Stimulated activated CD4-positive, alpha-beta T cell treated with anti-CD3 and anti-CD28 coated beads, Interleukin-4, amount 100 ng/mL, for 4 hours (primary cell): ENCODE measurements at places on chromosomes 7 and 10.

DNA sequence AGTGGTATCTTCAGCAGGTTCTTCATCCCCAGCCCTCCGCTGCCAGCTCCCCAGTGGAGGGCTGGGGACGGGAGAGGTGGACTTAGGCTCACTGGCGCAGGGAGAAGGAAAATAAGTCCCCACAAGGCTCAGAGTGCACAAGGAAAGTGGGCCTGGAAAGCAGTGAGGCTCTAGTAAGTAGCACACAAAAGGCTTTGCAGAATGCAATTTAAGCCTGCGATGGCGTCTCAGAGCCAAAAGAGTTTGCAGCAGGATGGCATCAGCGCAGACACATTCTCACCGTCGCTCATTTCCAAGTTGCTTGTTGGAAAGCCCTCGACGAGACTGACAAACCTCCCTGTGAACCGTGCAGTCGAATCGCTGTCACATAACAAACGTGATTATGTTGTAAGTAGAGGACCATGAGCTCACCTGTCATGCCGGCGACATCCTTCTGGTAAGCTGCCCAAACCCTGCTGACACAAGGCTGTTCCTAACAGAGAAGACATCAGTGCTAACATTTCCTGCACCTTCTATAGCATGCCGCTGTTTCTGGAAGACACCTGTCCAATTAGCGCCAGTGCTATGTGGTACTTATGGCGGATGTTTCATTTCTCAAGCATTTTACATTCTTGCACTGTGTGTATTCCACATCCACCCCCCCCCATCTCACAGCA, 98.3 kb upstream of the NPVF start:
- DNase-seq: no peak

DNA sequence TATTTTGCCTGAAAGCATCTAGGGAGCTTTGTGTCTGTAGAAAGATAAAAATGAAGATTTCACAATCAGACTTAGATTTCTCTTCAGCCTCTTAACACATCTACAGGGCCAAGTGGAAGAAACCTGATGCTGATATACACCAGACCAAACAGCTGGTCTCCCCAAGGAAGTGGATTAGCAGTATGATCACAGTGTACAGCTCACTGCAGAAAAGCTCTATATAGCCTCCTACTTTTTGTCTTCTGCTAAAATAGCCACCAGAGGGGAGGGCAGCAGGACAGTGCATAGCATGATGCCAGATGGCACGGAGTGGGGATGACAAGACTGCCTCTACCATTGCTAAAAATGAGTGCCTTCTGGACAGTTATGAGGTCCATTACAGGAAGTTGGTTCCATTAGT, 16.0 kb downstream of the FAM13C start:
- no peak for DNase-seq

GRCh38 chr10:88409236-88409635, 173.9 kb downstream of the RNLS start:
- no peak for DNase-seq

DNA sequence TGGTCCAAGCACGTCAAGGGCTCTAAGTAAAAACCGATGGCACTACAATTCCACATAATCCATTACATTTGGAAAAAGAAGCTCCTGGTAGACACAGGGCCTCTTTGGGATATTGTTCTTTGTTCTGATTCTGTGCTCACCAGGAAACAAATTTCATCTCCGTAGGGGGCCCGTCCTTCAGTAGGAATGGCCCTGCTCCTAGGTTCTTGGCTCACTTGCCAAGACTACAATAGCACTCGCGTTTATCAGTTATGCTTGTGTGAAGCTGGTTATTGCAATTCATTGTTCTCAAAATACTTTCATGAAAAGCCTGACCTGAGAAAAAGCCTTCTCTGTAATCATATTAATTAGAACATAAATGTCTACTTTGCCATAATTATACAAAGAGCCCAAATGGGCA, 10.3 kb upstream of the ZC3HAV1L start:
- no peak for DNase-seq

DNA sequence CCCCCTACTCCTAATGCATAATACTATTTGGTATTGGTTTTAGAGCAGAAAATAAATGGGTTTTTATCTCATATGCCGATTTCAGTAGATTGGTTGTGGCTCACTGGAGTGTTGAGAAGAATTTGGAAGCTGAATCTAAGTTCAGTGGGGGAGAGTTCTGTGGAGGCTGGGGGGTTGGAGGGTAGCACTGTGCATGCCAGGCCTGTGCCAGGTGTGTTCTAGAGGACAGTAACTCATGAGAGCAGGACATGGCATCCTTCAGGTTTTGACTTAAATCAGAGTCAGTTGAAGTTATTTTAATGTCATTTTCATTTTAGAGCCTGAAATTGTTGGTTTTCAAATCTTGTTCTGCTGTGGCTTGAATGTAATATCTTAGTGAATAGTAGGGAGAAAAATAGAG, 79.5 kb downstream of the EEPD1 start:
- DNase-seq: no peak

DNA sequence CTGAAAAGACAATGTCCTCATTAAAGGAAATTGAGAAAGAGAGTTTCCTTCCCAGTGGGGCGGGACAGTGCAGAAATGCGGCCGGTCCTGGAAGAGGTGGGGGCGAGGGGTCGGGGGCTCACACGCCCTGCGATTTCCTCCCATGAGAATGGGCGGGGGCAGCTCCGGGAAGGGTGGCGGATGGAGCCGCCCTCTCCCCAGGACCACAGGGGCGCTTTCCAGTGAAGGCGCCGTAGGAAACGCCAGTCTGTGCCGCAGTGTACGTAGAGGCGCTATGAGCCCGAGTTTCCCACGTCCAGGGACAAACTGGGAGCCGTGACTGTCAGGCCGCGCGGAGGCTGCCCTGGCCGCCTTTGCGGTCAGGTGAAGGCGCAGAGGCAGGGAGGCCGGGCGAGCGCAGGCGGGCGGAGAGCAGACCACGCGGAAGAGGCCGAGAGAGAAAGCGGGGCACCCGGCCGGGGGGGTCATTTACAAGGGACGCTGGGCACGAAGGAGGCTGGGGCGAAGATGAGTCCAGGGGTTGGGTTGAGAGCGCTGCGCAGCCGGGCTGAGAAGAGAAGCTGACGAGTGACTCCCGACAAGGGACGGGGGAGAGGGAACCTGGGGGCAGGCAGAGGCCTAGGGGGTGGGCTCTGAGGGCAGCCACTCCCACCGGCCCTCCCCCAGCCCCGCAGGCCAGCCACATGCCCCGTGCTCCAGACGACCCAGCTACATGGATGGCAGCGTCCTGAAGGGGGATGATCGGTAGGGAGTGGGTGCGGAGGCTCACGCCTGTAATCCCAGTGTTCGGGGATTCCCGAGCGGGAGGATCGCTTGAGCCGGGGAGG, 45.0 kb downstream of the ALOX5 start:
- peak; percentile 40 for DNase-seq

DNA sequence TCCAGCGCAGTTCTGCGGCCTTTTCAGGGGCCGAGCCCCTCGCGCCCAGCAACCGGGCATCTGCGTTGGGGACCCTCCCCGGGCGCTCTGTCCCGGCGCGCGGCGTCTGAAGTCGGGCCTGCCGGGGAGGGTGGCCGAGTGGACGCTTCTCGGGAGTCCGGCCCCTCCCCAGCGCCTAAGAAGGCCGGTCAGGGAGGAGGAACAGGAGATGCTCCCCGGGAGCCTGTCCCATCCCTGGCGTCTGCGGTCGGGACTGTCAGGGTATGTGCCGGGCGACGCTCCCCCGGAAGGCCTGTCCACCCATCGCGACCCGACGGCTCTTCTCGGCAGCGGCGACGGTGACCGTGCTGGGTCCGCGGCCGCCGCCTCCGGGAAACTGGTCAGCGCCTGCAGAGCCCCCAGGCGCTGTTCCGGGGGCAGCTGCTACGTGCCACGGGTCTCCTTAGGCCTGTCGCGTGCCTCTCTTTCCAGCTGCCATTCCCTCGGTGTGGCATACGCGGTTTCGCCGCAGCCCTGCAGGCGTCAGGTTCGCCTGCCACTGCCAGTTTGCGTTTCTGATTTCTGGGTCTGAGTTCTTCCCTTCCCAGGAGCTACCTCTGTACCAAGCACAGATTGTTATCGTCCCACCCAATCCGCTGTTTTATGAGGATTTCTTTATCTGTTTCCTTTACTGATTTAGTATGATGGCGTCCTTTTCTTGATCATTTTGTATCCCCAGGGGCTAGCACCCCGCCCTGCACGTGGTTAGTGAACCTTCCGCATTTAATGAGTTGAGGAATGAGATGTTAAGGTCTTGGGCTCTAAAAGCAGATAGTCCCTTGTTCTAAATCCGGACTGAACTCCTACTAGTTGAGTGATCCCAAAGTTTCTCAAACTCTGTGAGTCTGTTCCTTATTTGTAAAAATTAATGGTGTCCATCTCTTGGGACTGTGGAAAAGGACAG, 782 bp downstream of the IFIT5 start:
- peak; percentile 27 for DNase-seq

GRCh38 chr10:131419797-131420196, 108.3 kb upstream of the TCERG1L start:
- DNase-seq: no peak

GRCh38 chr7:69871886-69872569, 273.8 kb downstream of the AUTS2 start:
- no peak for DNase-seq

DNA sequence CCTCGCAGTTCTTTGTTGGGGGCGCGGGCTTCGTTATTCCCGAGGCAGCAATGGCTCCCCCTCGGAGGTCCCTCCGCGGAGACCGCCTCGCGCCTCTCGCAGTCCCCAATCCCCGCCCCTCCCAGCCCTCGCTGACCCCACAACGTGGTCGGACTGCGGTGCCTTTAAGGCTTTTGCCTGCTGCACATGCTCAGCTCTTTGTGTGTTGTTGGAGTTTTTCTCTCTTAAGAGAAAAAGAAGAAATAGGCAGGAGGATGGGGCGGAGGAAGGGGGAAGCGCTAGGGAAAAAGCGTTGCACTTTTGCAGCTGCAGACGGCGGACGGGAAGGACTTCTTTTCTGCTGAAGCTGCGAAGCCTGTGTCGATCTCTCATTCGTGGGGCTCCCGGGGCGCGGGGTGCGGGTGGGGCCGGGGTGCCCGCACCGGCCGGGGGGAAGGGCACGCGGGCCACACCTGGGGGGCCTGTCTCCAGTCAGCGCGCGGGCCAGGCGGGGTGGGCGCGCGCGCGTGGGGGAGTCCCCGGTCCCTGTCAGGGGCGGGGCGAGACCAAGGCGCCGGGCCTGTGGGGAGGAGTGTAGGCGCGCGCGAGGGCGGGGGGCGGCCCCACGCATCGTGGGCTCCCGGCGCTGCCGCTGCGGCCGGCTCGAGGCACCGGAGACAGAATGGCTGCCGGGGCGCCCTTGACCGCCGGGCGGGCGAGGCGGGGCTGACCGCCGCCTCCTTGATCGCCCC, 445 bp upstream of the ATRNL1 start:
- peak; percentile 13 for DNase-seq

DNA sequence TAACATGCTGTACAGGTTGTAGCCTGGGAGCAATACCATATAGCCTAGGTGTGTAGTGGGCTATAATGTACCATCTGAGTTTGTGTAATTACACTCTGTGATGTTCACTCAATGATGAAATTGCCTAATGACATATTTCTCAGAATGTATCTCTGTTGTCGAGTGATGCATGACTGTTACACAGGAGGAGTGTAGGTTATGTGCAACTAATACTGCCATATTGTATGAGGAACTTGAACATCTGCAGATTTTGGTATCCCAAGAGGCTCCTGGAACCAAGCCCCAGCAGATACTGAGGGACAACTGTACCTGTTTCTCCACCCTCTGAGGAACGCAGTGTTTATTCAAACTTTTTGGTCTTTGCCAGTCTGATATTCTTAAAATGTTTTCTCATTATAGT, 38.6 kb downstream of the NACAD start:
- DNase-seq: no peak

DNA sequence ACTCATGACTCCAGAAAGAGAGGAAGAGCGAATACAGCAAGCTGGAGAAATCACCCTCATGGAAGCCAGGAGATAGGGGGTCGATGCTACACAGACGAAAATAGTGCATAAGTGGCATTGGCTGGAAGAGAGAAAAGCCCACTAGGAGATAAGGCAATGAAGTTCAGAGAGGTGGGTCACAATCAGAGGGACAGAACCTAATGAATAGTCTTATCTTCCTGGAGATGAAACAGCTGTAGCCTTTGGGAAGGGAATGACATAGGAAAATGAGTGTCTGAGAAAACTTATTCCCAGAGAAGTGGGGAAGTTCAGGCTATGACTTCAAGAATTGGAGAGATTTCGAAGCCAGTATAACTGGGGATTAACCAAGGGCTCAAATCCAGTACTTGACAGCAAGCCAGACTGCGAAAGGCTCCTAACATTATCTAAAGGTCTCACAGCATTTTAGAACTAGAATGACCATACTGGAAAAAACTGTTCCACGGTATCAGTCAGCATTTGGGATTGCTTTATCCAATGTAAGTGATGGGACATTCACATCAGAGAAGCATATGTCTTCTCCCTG, 211.1 kb downstream of the ZNF365 start:
- DNase-seq: no peak

DNA sequence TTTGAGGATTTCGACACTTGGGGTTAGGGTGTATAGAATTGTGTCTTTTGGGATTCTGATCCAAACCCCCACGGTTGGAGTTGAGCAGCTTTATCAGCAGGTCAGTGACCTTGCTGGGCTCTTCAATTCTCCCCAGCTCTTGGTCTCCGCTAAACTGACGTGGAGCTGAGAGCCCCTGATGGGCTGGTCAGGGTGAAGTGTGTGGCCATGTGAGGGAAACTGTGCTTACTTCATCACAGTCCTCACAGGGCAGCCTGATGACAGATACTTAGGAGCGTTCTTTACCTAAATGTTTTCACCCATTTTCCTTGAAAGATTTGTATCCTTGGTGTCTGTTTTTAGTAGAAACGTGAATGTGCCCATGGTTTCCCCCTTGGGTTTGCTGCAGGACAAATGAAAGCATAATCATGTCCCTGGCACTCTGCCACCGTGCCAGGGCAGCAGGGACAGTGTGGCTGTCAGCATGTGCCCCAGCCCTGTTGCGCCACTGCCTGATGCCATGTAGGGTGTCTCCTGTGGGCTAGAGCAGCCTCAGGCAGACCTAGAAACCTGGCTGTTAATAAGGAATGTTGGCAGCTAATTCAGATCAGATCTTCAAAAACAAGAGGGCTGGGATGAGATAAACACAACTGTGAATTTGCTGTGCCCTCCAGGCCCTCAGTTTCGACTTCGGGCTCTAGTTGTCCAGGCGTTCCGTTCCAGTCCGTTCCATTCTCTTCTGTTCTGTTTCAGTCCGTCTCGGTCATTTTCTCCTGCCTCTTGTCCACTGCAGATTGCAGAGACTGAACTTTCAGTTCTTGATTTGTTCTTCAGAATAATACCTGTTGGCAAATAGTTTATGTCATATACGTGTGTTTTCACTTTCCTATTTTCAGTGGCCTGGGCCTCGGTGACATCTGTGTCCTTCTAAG, 96.8 kb downstream of the TRRAP start:
- DNase-seq: no peak

GRCh38 chr7:147885869-147886268, 704.7 kb upstream of the C7orf33 start:
- DNase-seq: no peak

DNA sequence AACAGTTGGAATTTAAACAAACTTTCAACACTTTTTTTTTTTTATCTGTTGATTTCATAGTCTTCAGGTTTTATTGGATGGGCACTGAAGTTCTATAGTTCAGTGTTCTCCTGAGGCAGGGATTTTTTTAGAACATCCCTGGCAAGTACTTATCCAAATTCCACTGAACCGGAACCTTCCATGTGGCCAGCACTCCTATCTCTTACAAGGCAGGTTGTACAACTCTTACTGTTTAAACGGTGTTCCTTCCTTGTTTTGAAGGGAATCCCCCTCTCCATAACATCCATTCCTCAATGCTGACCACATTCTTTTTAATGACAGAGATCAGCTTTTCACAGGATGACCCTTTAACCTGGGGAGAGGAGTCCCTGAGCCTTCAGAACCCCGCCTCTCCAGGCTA, 238.9 kb upstream of the CTBP2 start:
- no peak for DNase-seq

GRCh38 chr7:55073051-55073511, 54.3 kb downstream of the EGFR start:
- DNase-seq: no peak

GRCh38 chr7:120990468-120991118, 2.1 kb downstream of the CPED1 start:
- DNase-seq: no peak
